Stimulated activated CD8-positive, alpha-beta memory T cell treated with anti-CD3 and anti-CD28 coated beads, Interleukin-4, amount 100 ng/mL, for 24 hours (primary cell): ENCODE measurements at places on chromosomes 3 and 15.

DNA sequence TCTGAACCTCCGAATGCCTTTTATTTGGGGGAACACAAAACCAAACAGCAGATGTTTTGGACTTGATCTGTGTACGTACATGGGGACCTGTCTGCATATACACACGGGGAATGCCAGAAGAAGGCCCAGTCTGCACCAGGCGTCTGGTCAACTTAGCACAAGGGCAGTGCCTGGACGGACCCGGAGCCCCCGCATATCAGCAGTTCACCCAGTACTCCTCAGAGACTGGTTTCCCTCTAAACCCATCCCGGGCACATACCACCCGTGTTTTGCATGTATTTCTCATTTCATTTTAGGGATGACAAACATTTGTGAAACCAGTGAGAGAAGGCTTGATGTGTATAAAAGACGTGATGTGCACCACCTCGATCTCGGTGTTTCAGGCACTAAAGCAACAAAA is 49.7 kb downstream of the KLHL25 start:
- no peak for DNase-seq

- DNase-seq: no peak
These were observed 75.8 kb upstream of the LEKR1 start for GRCh38 chr3:156750191-156750873.

DNA sequence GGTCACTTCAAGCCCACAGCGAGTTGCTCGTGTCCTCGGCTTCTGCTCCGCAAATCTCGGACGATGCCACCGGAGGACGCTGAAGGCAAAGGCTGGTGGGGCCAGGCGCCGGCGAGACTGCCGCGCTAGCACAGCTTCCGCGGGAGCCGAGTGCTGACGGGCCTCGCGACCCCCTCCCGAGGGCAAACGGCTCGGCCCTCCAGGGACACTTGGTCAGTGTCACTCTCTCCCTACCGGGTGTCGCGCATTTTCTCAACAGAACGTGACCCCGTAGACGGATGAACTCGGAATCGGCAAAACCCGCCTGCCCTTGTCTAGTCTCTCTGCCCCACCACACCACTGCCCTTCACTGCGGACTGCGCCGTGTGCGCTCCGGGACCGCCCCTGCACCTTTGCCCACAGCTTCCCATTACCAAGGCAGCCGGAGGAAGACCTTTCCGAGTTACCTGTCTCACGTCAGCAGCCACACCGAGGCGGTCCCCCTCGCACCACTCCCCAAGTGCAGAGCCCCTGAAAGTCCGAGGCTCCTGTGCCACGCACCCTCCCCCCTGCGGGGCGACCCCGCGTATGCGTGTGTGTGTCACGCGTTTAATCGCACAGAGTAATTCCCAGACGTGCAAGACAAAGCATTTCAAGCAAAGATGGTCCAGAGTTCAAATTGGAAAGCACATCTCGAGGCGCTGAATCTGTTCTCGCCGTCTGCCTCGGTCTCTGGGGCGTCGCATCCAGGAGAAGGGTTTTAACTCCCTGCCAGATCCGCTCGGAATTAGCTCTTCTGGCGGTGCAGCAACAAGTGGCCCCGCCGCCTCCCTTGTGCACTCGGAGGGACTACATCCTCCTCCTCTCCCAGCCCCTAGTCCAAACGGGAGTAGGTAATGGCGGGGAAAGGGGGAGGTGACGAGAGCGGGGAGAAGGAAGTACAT is 245.0 kb upstream of the TOPAZ1 start:
- no peak for DNase-seq

GRCh38 chr3:159948429-159949144 is 40.0 kb upstream of the IL12A start:
- no peak for DNase-seq

DNA sequence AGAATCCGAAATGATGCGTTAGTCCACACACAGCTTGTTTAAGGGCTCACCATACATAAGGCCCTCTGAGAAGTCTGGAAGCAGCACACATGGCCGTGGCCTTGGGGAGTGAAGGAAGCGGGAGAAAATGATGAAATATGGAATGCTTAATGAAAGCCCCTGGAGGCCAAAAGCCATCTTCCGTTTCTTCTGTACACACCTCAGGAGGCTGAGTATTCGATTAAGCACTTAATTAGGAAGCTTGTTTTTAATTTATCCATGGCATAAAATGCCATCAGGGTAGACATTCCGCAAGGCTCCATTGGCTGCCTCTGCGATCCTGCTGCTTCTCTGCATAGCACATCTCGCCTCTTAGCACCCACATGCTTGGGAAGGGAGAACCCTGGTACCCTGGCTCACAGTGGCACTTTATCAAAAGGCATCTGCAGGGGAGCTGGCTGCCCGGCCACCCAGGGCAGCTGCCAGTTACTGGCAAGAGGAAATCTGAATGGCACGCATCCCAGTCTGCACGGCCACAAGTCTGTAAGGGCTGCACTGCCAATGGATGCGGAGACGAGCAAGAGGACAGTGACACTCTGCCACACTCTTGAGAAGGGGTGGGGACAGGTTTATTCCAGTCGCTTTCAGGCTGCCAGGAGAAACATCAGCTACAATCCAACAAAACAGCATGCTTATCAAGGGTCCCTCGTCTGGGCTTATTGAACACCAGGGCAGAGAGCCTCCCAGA is 356.2 kb downstream of the OCA2 start:
- no peak for DNase-seq

- DNase-seq: no peak
These were observed 46.1 kb downstream of the CMTM6 start for GRCh38 chr3:32456429-32457130.

DNA sequence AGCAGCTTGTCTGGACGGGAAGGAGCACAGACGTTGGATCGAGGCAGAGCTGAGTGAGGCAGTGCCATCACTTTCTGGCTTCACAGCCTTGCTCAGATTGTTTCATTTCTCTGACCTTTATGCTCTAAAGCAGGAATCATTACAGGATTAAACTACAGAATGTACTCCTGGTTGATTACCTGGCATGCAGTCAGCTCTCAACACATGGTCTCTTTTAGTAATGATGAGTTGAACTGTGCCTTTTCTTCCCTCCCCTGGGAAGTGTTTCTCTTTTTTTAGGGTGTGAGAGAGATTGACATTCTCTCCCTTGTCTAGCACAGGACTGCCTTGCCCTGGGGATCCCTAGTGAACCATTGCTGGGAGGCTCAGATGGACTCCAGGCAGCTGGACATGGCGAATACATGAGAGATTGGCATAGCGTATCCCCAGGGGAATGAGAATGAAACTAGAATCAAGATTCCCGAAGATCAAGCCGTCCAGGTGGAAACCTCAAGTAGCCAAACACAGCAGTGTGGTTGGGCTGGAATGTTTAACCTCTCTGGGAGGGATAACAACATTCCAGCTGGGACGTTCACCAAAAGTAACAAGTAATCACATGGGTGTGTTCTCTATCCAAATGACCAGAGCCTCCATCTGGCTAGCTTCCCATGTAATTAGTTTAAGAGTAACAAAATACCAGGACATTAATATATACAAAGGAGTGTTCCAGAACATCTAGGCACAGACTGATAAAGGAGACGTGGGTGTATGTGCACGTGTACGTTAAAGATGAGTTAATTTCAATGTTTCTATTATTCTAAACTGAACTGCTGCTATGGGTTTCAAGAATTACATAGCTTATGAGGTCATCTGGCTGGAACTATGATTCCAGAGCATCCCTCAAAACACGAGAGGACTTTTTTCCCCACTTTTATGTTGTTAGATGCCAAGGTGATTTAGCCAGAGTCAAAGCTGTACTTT is 118.6 kb upstream of the NR2E3 start:
- no peak for DNase-seq

GRCh38 chr15:67358812-67359211 is 104.2 kb downstream of the IQCH start:
- no peak for DNase-seq

DNA sequence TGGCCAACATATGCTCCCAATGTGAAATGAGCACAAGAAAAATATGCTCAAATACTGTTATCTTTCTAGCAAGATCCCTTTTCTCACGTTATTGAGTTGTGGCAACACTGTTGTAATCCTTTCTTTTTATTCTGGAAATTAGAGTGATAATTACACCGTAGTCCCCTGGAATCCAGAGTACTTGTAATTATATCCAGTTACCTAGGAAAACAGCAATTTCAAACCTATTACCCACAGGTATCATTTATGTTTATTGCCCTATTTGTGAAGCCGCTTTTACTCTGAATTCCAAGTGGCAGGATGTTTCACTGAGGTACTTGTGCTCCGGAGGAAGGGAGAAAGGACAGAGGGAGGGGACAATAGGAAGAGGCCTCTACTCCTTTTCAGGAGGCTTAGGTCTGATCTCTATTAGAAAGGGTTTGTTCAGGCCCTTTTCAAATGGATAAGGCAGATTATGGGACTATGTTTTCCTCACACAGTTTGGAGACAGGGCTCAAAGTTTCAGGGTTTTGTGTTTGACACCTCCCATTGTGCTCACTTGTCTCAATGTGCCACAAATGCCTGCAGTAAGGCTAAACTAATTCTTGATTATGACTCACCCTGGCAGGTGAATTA is 646.6 kb downstream of the TUSC7 start:
- no peak for DNase-seq

- DNase-seq: no peak
These were observed 309.6 kb downstream of the PYDC2 start for GRCh38 chr3:191770541-191770940.

GRCh38 chr15:22902046-22902445 is 63.6 kb downstream of the NIPA2 start:
- no peak for DNase-seq

- peak; percentile 15 for DNase-seq
These were observed 121.1 kb downstream of the OXSM start for GRCh38 chr3:25910997-25911396.

DNA sequence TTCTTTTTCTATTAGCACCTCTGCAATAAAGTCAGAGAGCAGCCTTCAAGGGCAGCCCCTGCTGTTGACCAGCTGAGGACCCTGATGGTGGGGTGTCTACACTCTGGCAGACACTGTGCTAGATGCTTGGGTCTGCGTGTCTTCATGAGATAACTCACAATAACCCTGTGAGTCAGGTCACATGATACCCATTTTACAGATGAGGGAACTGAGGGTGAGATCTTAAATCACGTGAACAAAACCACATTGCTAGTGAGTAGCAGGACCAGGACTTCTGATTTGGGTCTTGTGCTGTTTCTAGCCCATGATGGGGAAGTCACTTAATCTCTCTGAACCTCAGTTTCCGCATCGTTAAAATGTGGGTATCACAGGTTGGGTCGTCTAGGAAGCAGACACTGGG is 118.5 kb upstream of the LIPC start:
- no peak for DNase-seq

GRCh38 chr3:25826510-25826909 is 36.6 kb downstream of the OXSM start:
- DNase-seq: no peak

DNA sequence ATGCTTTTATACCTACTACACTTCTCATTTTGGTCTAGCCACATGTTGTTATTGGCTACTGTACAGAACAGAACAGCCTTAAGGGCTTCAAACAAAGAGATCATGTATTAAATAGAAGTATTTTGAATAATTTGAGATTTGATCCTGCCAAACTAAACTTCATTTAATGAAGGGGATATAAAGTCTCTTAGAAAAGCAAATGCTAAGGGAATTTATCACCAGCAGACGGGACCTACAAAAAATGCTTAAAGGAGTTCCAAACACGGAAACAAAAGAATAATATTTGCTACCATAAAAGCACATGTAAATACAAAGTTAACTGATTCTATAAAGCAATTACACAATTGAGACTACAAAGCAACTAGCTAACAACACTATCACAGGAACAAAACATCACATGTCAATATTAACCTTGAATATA is 23.6 kb upstream of the FMN1 start:
- DNase-seq: no peak

- no peak for DNase-seq
These were observed 10.5 kb upstream of the RPL29 start for GRCh38 chr3:52006017-52006819.

GRCh38 chr15:95108673-95109072 is 877.3 kb downstream of the MCTP2 start:
- no peak for DNase-seq

- DNase-seq: no peak
These were observed 36.4 kb upstream of the GYG1 start for GRCh38 chr3:148954981-148955380.

- DNase-seq: no peak
These were observed 79.1 kb downstream of the SMAD6 start for GRCh38 chr15:66780973-66781718.

- no peak for DNase-seq
These were observed 21.8 kb downstream of the TRIM42 start for GRCh38 chr3:140699516-140700231.

DNA sequence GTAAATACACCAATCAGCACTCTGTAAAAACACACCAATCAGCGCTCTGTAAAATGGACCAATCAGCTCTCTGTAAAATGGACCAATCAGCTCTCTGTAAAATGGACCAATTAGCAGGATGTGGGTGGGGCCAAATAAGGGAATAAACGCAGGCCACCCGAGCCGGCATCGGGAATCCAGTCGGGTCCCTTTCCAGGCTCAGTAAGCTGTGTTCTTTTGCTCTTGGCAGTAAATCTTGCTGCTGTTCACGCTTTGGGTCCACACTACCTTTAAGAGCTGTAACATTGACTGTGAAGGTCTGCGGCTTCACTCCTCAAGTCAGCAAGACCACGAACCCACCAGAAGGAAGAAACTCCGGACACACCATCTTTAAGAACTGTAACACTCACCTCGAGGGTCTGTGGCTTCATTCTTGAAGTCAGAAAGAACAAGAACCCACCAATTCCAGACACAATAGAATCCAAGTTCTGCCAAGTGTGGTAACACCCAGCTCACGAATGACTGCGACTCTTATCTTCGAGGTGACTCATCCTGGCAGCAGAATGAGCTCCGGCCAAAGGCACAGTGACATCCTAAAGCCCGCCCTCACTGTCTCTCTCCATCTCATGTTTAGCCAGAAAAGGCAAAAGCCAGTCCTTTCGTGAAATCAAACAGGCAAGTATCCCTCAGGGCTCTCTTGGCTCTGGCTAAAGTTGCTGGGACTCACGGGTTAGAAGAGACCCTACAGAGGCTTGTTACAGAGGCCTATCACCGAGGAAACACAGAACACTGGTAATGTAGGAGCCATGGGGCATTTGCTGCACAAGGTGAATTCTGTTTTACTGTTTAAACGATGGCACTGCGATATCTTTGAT is 155.2 kb downstream of the FAM43A start:
- DNase-seq: no peak

- DNase-seq: no peak
These were observed 92.0 kb downstream of the RAD18 start for GRCh38 chr3:8871306-8871705.

DNA sequence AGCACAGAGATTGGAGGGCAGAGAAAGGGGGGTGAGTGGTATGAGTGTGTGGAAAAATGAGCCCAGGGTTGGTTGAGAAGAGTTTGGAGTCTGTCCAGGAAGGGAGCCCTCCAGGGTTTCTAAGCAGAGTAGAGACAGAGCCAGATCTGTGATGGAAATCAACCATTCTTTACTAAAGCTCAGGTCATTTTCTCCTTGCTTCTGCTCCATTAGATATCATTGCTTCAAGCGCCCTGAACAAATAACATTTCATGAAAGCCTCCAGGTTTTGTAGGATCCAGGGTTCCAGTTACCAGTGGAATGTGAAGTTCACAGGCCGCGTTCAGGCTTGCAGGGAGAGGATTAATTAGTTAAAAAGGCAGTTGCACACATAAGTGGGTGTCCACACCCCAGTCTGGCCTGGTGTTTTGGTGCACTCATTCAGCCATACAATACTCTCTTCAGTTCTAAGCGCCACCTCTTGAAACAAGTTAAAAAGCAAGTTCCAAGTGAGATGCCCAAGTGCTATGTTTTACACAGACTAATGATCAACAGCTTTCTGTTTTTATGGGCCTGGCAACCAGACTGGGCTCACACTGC is 16.4 kb upstream of the BOC start:
- DNase-seq: no peak
